ENCODE measurements at places on chromosomes 12 and 14.

- no peak for DNase-seq
These were observed 116.0 kb downstream of the CACNA1C start for GRCh38 chr12:2168808-2169207.

- DNase-seq, result no peak
These were observed 4.2 kb downstream of the CALM1 start for GRCh38 chr14:90400904-90401561.

DNA sequence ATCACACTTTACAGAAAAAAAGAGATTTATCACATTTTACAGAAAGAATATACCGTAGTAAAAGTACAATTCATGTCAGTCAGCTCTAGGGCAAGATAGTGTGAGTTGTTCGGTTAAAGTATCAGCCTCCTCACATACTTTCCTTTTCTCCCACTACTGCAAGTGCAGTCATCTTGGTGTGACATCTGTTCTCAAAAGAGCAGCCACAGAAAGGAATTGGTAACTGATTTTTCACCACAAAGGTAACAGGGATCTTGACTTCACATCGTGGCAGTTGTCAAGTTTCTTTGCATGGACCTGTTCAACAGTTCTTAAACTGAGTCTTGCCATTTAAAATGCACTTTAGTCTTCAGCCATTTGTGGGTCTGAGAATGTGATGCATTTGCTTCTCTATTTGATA is 5.0 kb upstream of the E2F7 start:
- DNase-seq, result no peak

DNA sequence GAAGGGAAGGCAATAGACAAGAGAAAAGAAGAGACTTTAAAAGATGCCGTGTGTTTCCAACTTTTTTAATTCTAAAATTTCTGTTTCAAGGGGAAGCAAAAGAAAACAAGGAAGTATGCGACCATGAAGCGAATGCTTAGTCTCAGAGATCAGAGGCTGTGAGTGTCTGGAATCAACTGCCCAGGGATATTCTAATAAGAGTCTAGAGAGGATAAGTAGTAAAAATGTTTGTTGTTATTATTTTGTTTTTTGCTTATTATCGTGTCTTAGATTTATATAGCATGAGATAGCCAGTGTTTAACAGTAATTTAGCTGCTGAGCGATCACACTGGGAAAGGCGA is 421 bp downstream of the FCF1 start:
- DNase-seq, result no peak

DNA sequence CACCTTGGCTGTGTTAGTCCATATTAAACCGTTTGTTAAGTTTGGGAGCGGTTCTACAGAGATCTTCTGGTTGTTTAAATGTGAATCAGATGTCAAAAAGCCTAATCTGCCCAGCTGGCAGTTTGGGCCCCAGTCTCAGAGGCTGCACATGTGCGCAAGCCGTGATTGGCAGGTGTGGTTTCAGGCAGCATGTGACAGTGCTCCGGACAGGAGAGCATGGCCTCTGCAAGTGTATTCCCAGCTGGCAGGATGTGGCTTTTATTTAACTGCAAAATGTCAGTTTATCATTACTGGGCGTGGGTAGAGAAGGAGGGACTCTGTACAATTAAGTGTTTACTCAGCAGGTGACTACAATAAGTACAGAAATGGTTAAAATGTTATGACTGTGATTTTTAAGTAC is 77.5 kb downstream of the PELI2 start:
- DNase-seq, result peak; percentile 74

GRCh38 chr12:27922531-27923139 is 49.9 kb downstream of the PTHLH start:
- peak; percentile 16 for DNase-seq

DNA sequence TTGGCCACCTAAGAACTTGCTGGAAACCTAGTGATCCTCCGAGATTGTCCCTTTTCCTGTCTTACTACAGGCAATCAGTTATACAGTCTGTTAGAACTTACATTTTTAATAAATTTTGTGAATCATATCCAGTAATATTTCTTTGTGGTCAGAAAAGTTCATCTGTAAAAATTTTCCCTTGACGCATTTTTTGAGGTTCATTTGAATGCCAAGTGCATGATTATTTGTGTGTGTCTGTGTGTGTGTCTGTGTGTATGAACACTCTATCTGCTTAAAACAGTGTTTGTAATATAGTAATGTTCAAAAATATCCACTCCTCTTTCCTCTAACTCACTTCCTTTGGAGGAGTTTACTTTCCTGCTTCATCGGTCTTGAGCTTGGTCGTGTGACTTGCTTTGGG is 468.7 kb upstream of the FLRT2 start:
- DNase-seq, result no peak

GRCh38 chr14:64515053-64515452 is 10.5 kb downstream of the ZBTB1 start:
- no peak for DNase-seq

DNA sequence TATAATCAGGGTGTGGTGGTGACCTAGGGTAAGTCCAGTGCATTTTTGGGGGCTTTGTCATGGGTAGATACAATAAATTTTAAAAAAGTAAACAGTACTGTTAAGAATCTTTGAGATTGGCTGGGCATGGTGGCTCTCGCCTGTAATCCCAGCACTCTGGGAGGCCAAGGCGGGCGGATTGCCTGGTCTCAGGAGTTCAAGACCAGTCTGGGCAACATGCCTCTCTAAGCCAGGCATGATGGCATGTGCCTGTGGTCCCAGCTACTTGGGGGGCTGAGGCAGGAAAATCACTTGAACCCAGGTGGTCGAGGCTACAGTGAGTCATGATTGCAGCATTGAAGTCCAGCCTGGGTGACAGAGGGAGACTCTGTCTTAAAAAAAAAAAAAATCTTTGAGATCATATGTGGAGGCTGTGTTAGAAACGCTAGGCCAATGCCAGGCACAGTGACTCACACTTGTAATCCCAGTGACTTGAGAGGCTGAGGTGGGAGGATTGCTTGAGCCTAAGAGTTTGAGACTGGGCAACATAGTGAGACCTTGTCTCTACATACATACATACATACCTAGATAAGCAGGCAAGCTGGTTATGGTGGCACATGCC is 67.7 kb downstream of the PRKCH start:
- no peak for DNase-seq

DNA sequence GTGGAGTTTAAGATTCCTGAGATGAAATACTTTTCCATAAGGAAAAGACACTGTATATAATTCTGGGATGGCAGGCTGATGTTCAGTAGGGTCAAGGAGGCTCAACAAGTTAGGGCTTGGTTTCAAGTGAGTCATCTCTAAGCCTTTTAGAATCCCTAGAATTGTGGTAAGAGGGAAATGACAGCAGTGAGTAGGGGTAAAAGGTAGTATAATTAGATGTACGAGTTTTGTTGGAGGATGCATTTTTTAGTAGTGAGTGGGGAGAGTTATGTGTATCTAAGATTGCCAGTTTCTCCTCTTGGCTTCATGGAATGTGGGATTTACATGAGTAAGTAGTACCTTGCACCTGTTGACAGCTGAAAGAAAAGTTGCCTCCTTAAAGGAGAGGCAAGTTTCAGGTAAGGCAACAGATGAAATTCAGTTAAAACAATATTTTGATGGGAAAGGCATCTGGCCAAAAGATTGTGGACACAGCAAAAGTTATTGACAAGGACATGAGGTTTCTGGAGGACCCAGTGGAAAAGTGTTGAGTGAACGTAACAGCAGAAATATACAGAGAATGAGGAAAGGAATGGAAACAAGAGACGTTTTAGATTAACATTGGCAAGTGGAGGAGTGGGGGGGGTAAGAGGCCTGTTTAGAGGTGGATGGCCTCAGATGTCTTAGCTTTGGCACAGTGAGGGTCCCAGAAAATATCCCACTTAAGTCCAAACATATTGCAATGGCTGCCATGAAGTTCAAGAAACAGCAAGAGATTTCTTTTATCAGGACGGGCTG is 21.8 kb downstream of the LMO3 start:
- DNase-seq, result no peak

DNA sequence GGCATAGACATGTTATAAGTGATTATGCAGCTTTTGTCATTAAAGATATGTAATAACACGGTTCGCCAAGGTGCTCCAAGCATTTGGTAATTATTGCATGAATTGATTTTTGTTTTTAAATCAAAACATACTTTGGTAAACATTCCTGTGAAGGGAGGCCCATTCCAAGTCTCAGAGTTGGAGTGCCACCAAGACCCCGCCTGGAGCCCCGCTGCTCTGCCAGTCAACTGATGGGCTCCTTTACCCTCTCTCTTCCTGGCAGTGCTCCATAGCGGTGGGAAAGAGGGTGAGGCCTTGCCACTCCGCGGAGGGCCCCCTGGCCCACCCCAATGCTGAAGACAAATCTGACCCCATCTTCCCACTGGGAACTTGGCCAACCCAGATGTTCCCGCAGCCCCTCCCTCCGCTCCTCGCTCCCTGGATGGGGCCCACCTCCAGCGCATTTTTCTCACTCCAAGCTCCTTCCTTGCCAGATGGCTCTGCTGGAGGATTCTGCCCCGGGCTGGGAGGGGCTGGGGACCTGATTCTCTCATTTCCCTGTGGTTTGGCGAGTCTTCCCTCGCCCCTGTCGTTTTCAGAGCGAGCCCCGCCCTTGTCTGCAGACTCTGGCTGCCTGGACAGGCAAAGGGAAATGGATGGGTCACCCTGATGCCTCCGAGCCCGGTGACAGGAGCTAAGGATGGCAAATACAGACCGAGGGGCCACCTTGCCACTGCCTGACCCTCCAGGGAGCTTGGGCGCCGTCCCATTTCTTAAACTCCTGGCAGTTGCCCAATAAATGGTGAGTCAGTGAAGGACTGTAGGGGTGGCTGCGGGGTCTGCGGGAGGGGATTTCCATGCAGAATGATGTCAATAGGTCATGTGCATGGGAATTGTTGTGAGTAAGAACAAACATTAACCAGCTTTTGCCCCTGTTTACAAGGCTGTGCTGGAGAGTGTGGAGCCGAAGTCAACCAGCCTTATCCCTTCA is 9.2 kb upstream of the PAPLN start:
- no peak for DNase-seq

- DNase-seq, result no peak
These were observed 43.8 kb upstream of the YAF2 start for GRCh38 chr12:42281844-42282243.

DNA sequence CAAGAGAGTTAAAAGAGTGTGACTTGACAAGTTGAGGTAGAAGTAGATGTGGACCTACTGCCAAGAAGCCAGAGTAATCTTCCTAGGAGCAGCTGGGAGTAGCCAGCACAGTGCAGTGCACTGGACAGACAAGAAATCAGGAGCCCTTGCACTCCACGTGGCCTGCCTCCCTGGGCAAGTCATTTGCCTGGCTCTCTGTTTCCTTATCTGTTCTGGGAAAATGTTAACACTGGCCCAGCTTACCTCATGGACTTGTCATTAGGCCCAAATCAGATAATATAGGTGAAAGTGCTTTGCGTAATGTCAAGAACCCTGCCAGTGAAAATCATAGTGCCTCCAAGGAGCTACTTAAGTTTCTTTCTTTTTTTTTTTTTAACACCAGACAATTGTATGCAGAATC is 19.2 kb downstream of the SLC7A8 start:
- DNase-seq, result peak; percentile 21

- DNase-seq, result peak; percentile 23
These were observed 55.5 kb downstream of the TTC7B start for GRCh38 chr14:90760591-90761316.

GRCh38 chr14:69876848-69877306 is 2.3 kb upstream of the SMOC1 start:
- DNase-seq, result no peak

GRCh38 chr12:57195611-57196371 is 20.8 kb upstream of the NXPH4 start:
- no peak for DNase-seq

DNA sequence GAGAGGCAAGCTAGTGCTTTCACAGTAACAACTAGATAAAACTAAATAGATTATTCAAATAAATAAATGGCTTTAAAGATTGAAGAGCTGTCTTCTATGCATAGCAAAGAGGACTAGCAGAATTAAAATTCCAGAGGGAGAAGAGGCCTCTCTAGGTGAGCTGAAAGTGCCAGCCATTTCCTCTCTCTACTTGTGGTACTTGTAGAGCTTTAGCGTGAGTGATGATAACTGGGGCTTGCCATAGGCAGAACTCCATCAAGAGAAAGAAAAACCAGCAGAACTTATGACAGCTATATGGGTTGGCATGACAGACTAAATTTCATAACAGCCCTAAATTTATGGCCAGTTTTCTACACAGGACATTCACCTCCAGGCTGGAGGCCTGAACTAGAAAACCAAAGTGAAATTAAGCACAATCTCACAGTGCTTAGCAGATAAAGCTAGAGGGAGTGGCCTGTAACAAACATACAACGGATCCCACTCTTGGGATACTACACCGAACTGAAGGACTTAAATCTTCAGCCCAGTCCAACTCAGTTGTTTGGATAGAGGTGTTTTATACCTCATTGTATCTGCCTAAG is 11.0 kb downstream of the SPTLC2 start:
- DNase-seq, result peak; percentile 74

DNA sequence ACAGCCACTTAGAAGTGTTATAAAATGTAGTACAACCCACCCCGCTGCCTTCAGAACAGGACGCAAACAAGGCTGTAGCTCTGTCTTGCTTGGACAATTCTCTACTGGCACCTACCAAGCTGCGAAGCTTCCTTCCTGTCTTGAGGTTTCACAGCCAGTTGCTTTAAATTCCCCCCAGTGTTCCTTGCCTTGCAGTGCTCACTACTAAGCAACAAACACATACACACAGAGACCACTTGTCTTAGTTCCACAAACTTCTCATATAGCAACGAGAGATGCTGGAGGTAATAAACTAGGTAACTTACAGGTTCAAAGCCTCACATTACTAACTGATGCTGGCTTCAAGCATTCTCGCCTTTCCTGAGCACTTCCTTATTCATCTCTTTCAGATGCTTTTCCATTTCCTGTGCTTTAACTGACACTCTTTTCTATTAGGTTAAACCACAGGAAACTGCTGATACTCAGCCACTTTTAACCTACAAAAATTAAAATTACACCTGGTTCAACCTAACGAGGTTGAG is 91.5 kb upstream of the PTGDR start:
- no peak for DNase-seq

DNA sequence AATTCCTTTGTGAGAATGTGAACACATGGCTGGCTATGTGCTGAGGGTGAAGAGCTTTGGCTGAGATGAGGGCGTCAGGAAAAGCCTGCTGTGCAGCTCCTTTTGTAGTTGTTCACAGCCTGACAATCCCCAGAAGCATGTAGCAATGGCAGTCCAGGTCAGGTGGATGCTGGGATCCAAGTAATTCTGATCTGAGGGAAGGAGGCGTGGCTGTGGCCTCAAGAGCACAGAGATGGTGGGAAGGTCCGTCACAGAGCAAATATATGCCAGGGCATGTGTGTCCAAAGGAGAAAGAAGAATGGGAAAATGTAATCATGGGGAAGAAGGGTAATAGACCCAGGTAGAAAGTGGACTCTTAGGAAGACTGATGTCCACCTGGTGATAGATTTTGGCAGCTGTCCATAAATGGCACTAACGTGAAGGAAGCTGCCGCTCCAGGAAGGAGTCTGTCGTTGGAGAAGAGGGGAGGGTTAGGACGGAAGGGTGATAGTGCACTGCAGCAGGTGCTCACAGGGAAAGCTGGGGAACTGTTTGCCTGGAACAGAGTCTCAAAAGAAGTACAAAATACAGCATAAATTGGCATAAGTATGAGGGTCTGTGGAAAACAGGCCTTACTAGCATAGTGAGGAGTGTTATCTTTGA is 13.8 kb downstream of the MGST1 start:
- no peak for DNase-seq
